H4 (cell line): ENCODE measurements at places on chromosomes 4 and X.

DNA sequence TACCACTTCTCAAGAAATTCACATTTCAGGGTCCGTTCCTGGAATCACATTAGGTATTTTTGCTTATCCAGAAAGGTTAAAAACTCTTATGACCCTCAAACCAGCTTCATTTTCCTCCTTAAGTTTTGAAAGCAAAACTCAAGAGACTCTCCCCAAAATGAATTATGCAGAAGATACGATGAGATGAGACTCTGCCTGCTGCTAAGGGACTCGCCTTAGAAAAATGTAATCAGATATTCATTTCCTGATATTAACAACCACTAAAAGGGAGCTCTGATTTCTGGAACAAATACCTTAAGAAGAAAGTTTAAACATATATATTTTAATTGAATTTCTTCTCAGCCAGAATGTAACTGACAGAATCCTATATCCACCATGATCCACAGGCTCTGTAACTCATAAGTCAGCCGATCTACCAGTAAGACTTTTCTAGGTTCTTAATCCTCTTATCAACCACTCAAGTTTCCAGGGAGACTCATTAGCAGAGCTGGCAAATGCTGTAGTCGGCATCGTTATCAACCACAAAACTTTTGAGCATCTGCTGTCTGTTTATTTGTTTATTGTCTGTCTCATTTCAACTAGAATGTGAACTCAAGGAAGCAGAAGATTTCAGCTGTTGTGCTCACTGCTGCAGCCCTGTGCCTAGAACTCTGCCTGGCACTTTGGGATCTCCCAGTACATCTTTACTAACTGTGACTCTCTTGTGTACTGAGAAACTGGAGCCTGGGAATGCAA lies 112.5 kb downstream of the LDB2 start:
- DNase-seq, result peak; percentile 34

DNA sequence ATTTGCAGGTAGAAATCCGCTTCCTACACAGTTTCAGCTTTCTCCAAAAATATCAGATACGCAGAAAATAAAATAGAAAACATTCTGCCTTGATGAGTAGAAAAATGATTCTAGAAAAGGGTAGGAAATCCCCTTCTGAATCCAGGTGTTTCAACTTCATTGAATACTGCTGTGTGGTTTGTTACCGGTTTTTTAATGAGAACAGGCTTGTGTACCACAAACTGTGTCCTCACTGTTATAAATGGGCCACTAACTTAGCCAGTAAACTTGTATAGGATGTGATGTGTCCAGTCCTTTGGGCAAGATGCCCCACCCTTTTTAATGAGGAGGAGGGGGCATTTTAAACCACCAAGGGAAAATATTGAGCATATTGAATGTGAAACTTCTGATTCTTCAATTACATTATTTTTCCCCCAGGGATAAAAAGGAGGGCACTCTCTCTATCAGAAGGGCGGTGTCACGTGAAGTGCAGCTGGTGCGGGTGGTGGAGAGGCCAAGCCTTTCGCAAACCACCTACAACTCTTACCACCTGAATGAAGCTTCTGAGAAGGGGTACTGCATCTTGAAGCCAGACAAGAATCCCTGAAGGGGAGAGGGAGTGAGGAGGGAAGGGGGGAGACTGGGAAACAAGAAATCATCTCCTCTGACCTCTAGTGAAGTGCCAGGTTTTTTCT lies 4.5 kb downstream of the CXXC4 start:
- peak; percentile 8 for DNase-seq

DNA sequence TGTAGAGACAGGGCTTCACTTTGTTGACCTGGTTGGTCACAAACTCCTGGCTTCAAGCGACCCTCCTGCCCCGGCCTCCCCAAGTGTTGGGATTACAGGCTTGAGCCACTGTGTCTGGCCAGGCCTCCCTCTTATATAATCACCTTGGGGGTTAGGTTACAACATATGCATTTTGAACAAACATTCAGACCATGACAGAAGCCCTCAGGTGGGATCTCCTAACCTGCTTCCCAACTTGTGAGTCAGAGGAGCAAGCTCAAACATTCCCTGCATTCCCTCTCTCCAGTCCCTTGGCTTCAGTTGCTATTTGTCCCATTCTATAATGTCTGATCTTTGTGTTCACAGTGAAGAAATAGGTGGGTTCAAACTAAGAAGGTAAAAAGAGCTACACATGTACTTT lies 76.5 kb upstream of the NRK start:
- no peak for DNase-seq

- peak; percentile 89 for DNase-seq
These were observed 81.8 kb downstream of the FRYL start for GRCh38 chr4:48698029-48698971.

DNA sequence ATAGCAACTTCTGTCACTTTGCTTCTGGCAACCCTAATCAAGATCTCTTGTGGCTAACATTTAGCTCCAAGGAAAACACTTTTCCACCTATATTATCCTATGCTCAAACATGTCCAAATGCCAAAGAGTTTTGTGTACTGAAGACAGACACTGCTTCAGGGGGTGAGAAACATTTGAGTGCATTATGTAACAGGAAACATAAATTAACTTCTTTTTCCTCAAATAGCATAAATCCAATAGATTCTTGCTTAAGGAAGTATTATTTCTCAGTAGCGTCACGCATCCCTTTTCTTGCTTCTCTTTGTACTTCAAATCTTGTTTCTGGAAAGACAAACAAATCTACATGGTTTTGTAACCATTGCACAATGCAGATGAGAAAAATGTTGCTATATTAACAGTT lies 839.1 kb downstream of the GLUD2 start:
- no peak for DNase-seq

DNA sequence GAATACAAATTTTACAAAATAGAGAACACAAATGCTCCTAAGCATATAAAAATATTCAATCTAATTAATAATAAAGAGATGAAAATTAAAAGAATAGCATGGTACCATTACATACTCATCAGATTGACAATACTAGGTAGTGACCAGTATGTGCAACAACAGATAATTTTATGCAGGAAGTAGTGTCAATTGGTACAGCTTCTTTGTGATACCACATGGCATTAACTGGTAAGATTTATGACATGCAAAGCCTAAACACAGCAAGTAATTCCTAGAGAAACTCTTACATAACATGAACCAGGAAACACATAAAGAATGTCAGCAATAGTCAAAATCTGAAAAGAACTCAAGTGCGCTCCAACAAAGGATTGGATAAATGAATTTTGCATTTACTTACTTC lies 26.3 kb downstream of the CXCL2 start:
- DNase-seq, result no peak

- no peak for DNase-seq
These were observed 38.1 kb upstream of the NOCT start for GRCh38 chr4:138977524-138977923.

DNA sequence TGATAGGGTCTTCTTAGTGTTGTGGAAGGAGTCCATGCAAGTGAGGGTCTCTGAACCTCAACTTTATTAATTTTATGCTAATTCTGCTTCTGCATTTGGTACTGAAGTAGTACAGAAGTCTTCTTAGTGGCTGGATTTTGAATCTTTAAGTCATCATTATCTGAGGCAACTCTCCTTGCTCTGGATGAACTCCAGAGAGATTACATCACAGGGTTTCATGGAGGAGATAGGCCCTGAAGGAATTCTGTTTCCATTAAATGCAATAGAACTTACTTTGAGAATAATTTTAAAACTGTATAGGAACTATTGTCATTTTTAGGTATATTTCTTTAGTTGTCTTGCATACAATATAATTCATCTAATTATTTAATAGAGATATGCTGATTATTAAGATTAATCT lies 451.2 kb downstream of the FAT4 start:
- no peak for DNase-seq

DNA sequence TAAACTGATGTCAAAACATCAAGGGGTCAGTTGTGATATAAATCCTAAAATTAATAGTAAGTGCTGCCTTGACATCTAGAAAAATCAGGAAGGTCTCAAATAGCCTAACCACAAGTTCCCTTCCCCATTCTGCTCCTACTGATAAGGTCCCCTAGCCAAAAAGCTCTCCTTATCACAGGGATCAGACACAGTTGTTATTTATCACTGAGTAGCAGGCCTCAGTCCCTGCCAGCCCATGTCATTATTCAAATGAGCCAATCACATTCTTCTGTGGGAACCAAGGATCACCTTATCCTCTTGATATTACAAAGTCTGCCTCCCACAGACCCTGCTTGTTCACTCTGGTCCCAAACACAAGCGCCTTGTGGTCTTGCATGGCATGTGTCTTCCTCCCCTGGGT lies 23.3 kb upstream of the TMEM255A start:
- DNase-seq, result no peak

DNA sequence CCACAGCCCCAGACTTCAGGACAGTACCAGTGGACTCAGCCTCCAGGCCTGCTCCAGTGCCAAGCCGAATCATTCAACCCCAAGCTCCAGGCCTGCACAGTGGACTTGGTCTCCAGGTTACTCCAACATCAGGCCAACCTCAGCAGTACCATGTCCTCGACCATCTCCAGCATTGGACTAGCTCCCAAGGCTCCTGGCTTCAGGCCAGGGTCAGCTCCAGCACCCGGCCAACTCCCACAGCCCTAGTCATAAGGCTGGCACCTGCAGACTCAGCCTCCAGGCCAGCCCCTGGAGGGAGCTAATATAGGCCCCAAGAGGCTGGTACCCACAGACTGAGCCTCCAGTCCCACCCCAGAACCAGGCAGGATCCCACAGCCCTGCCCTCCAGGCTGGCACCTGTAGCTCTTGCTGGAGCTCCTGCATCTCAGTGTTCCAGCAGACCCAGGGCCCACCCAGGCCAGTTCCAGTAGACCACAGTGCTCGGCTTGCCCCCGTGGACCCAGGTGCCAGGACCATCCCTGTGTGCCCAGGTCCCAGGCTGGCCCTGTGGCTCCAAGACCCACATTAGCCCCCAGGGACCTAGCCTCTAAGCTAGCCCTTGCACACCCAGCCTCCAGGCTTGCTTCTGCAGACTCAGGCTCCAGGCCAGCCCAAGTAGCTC lies 25.6 kb downstream of the ZMAT1 start:
- no peak for DNase-seq

DNA sequence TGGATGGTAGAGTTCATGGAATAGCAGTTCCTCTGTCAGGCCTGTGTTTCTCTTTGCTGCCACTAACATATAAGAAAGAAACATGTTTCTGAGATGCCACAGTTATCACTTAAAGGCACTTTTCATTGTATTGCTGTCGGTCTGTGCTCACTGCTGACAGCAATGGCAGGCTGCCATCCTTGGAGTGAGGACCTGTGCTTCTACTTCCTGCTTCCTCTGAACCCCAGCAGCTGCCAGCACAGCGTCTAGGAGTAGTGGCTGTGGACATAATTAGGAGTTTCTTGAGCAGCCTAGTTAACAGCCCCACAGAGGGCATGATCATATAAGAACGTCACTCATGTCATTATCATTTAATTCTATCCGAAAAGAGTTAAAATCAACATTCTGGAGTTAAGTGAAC lies 30.5 kb downstream of the F11 start:
- DNase-seq, result no peak

DNA sequence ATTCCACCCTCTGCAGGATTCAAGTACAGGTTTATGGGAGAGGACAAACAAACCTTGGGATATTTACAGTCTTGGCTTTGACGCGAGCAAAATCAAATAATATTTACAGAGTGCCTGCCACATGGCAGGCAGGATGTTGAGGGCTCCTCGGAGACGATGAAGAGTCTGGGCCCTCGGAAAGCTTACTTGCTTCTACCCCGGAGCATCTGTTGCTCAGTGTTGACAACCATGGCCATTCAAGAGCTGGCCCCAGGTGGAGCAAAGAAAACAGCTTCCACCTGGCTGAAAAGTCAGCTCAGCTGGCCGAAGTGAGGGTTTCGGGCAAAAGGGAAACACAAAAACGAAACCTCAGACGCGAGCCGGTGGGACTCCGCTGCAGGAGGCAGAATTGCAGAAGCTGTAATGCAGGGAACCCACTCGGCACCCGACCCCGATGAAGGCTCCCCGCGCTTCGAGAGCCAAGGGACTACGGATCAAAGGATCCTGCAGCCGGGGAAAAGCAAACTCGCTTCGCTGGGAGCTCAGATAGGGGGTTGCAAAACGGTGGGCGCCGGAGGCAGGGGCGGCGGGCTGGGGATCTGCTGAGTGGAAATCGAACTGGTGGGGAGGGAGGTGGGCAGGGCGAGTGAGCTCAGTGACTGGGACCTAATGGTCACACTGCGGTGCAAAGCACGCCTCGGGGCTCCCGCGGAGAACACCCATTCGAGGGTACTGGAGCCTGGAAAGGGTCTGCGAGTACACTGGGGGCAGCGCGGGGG lies 805 bp downstream of the ATP8A1 start:
- DNase-seq, result no peak

GRCh38 chrX:133413218-133413925 lies 1.9 kb downstream of the GPC4 start:
- DNase-seq, result no peak

GRCh38 chr4:6755088-6755753 lies 27.3 kb upstream of the KIAA0232 start:
- no peak for DNase-seq

GRCh38 chr4:145545031-145545430 lies 63.4 kb downstream of the SMAD1 start:
- DNase-seq, result no peak

- no peak for DNase-seq
These were observed 8.5 kb downstream of the PITX2 start for GRCh38 chr4:110614173-110614963.

GRCh38 chr4:71136071-71136470 lies 142.6 kb downstream of the DCK start:
- no peak for DNase-seq

DNA sequence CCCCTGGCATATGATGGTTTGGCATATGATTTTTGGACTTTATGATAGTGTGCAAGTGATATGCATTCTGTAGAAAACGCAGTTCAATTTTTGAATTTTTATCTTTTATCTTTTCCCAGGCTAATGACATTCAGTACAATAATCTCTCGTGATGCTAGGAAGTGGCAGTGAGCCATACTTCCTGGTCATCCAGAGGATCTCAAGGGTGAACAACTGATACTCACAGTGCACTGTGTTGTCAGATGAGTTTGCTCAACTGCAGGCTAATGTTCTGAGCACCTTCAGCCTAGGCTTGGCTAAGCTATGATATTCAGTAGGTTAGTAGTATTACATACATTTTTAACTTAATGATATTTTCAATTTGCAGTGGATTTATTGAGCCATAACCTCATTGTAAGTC lies 405.3 kb downstream of the PCDH7 start:
- DNase-seq, result no peak

- no peak for DNase-seq
These were observed 118.6 kb downstream of the SLIT2 start for GRCh38 chr4:20370274-20370673.

DNA sequence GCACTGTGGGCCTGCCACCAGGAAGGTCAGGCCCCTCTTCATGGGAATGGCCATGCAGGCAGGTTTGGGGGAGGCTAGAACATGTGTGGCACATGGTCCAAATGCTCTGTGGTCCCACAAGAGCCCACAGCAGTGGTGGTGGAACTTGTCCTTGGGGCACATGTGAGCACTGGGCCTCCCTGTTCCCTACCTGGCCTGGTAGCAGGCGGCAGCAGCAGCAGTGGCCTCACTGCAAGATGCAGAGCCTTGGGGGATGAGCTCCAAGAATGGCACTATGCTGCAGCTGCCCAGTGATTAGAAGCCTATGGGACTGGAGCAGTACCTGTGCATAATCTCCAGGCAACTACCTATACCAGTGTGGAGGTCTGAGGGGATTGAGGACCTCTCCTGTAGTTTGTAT lies 197.0 kb upstream of the DCAF8L1 start:
- DNase-seq, result no peak
